ENCODE measurements at places on chromosomes 5 and 9. TPM values are rescaled to one million over a fixed set of nuclear protein-coding genes. Genes with fewer than 3 reads are reported as not detected.

Gene FSD1L
- 9.9 TPM for total RNA-seq

DNA sequence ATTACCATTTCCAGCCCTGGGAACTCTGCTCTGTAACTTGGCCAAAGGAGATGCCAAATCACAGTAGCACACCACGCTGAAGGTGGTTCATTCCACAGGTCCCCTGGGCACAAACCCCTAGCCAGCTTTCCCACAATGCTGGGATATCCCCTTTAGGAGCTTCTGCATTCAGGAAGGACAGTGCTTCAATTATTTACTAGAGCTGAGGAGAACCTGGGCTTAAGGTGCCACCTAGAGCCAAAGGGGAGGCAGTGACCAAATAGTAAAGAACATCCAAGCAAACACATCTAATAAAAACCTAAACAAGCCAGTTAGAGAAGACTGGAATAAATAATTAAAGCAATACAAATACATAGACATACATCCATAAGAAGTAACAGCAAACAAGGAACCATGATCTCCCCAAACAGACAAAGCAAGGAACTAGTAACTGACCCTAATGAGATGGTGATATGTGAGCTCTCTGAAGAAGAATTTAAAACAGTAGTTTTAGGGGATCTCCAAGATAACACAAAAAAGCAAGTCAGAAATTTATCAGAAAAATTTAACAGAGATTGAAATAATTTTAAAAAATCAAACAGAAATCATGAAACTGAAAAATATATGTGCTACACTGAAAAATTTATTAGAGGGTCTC, 14.6 kb downstream of the KIF4B start:
- DNase-seq: no peak

- no peak for DNase-seq
Measured at GRCh38 chr9:137456061-137456863, 2.9 kb downstream of the NSMF start.

GRCh38 chr9:73079326-73079725, 72.3 kb upstream of the ANXA1 start:
- no peak for DNase-seq

DNA sequence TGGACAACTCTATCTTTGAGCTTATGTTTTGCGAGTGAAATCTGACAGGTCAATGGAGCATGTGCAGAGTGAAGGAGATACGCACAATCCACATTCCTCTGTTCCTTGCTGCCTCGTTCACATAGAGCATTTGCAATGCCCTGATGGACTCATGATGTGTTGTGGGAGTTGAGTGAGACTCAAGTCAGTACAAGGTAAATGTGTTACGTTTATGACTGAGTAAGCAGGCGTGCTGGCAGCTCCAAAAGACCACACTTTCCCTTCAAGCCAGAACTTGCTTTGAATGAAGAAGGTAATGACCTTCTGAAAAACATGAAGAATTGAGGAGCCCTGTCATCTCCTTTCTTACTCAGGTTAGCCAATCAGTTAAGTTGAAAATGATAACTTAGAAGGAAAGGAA, 477.8 kb downstream of the CTNND2 start:
- DNase-seq: no peak

- no peak for DNase-seq
Measured at GRCh38 chr5:28729067-28729466, 1690.7 kb upstream of the CDH9 start.

DNA sequence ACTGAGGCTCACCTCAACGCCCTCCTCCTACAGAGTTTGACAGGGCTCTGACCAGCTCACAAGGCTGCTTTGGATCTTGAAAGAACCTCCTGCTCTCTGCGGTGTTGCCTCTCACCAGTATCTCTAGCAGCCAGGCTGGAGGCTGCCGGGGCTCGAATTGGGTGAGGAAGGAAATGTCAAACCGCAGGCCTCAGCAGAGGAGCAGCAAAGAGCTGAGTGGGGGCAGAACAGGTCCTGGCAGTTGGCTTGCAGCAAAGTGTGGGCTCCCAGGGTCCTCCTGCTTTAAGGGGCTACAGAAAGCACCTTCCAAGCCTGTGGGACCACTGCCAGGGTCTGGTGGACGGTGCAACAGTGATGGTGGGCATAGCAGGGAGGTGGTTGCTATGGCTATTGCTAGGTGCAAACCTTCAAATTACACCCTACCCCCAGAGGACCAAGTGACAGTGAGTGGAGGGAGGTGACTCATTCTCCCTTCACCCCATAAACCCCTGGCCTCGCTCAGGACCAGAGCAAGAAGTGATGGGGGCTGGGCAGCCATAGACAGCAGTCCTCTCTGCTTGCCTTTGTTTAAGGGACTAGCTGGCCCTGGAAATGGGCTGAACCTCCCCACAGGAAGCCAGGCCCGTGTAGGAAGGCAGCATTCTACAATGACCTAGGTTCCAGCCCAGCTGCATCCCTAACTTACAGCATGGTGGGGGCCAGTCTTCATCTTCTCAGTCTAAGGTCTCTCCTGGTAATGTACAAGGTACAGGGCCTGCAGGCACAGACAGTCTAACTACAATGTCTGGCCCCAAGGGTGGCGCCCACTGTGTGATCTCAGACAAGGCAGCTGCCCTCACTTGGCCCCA, 18.7 kb downstream of the LCP2 start:
- no peak for DNase-seq

DNA sequence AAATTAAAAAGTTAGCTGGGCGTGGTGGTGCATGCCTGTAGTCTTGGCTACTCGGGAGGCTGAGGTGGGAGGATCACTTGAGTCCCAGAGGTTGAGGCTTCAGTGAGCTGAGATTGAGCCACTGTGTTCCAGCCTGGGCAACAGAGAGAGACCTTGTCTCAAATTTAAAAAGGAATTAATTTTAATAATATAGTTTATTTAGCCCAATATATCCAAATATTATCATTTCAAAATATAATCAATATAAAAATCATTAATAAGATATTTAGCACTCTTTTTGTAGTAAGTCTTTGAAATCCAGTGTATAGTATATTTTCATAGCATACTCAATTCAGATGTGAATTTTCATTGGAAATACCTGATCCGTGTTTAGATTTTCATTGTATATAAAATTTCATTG, 43.2 kb upstream of the ORM1 start:
- no peak for DNase-seq

GRCh38 chr9:77236693-77237092, 59.4 kb downstream of the VPS13A start:
- no peak for DNase-seq

Gene FLT4
- total RNA-seq: 7.5 TPM

GRCh38 chr9:68500457-68501381, 40.0 kb downstream of the TMEM252 start:
- DNase-seq: no peak

GRCh38 chr5:126365446-126366198, 57.6 kb upstream of the GRAMD2B start:
- DNase-seq: no peak

DNA sequence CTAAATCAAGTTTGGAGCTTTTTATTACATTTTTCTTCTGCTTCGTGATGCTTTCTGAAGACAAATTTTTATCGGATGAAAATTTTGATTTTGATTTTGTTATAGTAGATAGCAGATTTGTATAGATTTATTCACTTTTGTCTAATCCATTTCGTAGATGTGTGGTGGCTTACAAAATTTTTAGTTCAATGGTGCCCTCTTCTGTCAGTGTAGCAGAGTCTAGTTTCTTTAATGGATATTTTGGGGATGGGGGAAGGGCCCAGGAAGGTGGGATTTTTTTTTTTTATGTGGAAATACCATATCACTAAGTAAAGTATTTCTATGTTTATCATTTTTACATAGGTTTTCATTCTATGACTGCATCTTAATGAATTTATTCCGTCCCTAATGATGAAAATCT, 259.9 kb upstream of the TARS1 start:
- no peak for DNase-seq

Gene LCN2
- 14.6 TPM for total RNA-seq

DNA sequence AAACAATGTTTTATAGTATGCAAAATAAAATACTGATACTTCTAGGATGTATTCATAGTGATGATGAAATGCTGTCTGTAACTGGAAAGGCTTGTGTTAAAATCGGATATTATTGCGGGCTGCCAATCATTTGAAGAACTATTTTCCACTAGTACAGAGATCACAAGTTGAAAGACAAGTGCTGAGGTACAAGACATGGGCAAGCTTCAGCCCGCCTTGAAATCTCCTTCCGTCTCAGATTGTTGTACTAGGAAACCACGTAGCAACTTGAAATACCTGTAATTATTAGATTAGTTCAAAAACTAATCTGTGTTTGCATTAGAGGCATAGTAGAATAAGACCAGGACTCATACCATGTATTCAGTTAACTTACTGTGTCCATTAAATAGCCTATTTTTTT, 218.2 kb downstream of the ARHGEF28 start:
- DNase-seq: no peak

DNA sequence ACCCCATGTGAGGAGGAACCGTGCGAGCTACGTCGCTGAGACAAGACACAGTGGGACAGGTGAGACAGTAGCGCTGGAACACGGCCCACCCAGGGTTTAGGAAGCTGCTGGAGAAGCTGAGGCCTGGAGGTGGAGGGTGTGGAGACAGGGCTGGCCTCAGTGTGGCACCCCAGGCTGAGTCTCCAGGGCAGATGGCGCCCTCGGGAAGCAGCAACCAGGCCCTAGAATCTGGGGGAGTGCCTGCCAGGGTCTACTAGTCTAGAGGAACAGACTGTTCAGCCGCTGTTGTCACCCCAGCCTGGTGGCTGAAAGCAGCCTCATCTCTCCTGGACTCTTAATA, 4.6 kb upstream of the TERT start:
- no peak for DNase-seq

DNA sequence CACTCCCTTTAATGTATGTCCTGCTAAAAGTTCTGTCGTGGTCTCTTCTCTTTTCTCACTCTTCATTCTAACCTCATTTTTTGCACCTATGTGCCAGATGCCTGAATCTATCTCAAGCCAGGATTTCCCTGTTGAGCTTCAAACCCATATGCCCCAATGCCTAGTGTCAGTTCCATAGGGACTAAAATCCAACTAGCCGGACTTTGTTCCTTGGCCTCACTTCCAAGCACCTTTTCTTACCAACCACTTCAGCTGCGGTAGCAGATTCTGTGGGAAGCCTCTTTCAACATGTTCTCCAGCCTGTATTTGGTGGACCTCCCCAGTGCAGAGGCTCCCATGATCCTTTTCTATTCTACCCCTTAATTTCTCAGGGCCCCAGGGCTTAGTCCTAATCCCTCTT, 17.5 kb downstream of the C9orf57 start:
- no peak for DNase-seq

GRCh38 chr9:8904771-8905515, 1105.4 kb upstream of the DMAC1 start:
- peak; percentile 88 for DNase-seq

- DNase-seq: no peak
Measured at GRCh38 chr9:93267681-93268505, 84.0 kb downstream of the WNK2 start.

- DNase-seq: no peak
Measured at GRCh38 chr9:109730228-109730627, 49.8 kb upstream of the PALM2AKAP2 start.

- no peak for DNase-seq
Measured at GRCh38 chr5:179273073-179273435, 72.2 kb downstream of the ADAMTS2 start.

- DNase-seq: no peak
Measured at GRCh38 chr9:27675354-27675753, 102.1 kb upstream of the C9orf72 start.

- no peak for DNase-seq
Measured at GRCh38 chr5:137838976-137839375, 28.7 kb upstream of the MYOT start.

DNA sequence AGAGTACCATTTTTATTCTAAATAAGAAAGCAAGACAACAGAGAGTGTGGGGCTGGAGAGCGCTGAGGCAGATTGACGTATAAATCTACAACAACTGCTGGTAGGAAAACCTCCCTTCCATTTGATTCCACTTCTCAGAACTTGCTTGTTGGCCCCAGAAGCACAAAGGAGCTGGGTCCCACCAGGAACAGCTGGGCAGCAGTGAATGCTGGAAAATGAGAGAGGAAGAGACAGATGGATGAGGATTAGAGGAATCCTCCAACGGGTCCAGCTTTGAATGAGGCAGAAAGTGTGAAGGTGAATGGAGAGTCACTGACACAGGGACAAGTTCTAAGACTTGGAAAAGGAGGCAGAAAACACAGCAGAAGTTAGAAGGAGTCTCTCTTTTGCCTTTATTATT, 14.8 kb downstream of the TAS2R1 start:
- DNase-seq: no peak

DNA sequence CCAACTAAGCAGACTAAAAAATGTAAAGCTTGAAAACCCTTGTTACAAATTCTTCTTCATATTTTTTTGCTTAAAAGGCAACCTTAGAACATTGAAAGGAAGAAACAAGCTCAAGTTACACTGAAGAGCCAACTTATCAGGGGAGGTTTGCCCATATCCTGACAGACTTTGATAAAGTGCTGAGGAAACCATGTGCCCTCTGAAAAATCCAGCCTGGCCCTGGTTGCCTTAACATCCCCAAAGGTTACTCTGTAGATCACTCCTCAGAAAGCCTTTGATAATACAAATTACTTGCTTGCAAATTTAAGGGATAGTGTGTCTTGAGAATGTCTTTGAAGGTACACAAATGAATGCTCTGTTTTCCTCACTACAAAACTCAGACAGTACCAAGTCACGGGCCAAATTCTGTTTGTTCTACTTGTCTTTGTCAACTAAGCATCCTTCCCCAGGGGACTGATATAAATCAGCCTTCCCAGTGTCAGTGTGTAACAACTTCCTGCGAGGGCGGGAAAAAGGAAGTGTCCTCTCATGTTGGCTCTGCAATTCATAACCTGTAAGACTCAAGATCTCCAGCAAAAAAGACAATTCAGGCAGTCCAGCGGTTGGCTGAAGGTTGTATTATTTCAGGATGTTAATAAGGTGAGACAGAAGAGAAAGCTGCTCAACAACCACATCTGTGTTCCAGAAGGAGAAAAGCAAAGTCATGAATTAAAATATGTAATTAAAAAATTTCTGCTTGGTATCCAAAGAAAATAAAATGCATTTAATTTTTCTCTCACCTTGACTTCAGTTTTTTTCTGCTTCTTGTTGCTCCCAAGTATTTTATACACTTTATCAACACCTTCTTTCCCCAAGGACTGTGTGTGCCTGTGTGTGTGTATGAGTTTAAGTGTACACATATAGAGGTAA, 199.9 kb downstream of the PIK3R1 start:
- DNase-seq: no peak

GRCh38 chr9:124450241-124450924, at the start of gene ADGRD2:
TSS of gene ADGRD2 (plus strand) at chr9:124450451. CDS start at chr9:124451667, 1,216 bp downstream.
- no peak for DNase-seq

Gene PCDH1
- 21.3 TPM for total RNA-seq

GRCh38 chr9:104798209-104798995, 34.5 kb downstream of the NIPSNAP3B start:
- DNase-seq: peak; percentile 8

All from skin of body (tissue), 3 donors.